ENCODE measurements at places on chromosomes 6 and 20. TPM values are rescaled to one million over a fixed set of nuclear protein-coding genes. Genes with fewer than 3 reads are reported as not detected.

The MPIG6B gene
- total RNA-seq, result not detected

The DSN1 gene
- 10.7 TPM for total RNA-seq

The CTCFL gene
- not detected for total RNA-seq

The TUBB2B gene
- 1.1 TPM for total RNA-seq

The DAAM2 gene
- 2.2 TPM for total RNA-seq

The GNAS gene
- 1,193 TPM for total RNA-seq

Measured in HFFc6 (cell line).